Epithelial cell of umbilical artery (primary cell): ENCODE measurements at places on chromosomes 3 and 15. TPM values are rescaled to one million over a fixed set of nuclear protein-coding genes. Genes with fewer than 3 reads are reported as not detected.

Gene P2RY12
- total RNA-seq, result not detected in 2 replicates

Gene NR2E3
- total RNA-seq, result 0.15 and 0.32 TPM in 2 replicates

Gene CDV3
- total RNA-seq, result 195 and 288 TPM in 2 replicates

Gene SLC15A2
- total RNA-seq, result under 0.01 TPM in 1 of 2 replicates, not detected in the other

Gene SLC7A14
- 1.4 and 1.9 TPM in 2 replicates for total RNA-seq

Gene ANKRD63
- not detected in 2 replicates for total RNA-seq

Gene C3orf33
- total RNA-seq, result 2.3 and 4.1 TPM in 2 replicates

Gene PLSCR2
- not detected in 2 replicates for total RNA-seq

Gene SEMA3F
- total RNA-seq, result 42.6 and 106 TPM in 2 replicates

Gene GADL1
- 0.32 TPM in 1 of 2 replicates, not detected in the other for total RNA-seq

Gene HES1
- 38.9 and 42.6 TPM in 2 replicates for total RNA-seq

Gene ESYT3
- total RNA-seq, result under 0.01 TPM in 1 of 2 replicates, not detected in the other

Gene SELENOS
- 80.9 and 84.5 TPM in 2 replicates for total RNA-seq

Gene PLSCR5
- total RNA-seq, result not detected in 2 replicates

Gene SERF2
- 352 and 745 TPM in 2 replicates for total RNA-seq

Gene CYP8B1
- total RNA-seq, result not detected in 2 replicates

Gene CLDN1
- total RNA-seq, result not detected in 2 replicates

Gene CSPG5
- 0.32 and 1.1 TPM in 2 replicates for total RNA-seq

Gene CNTN6
- total RNA-seq, result not detected in 2 replicates

Gene ZIC1
- 0.61 and 0.97 TPM in 2 replicates for total RNA-seq

Gene CFAP161
- 0.32 and 1.5 TPM in 2 replicates for total RNA-seq

Gene PCOLCE2
- 1.3 and 2.6 TPM in 2 replicates for total RNA-seq

Gene HAUS2
- total RNA-seq, result 38.1 and 45.1 TPM in 2 replicates

Gene INSYN1
- total RNA-seq, result not detected in 2 replicates

Gene TRH
- total RNA-seq, result not detected in 2 replicates

Gene RPL22L1
- 309 and 487 TPM in 2 replicates for total RNA-seq

Gene COL6A6
- not detected in 2 replicates for total RNA-seq

Gene PLA2G4B
- total RNA-seq, result 0.32 and 0.61 TPM in 2 replicates

Gene IL1RAP
- total RNA-seq, result 7.8 and 9.7 TPM in 2 replicates

Gene LRRC34
- total RNA-seq, result 0.97 and 5.0 TPM in 2 replicates

Gene OR5H6
- not detected in 2 replicates for total RNA-seq

Gene PARP14
- 71.8 and 326 TPM in 2 replicates for total RNA-seq

Gene ROPN1
- not detected in 2 replicates for total RNA-seq

Gene ZNF385D
- under 0.01 TPM in 1 of 2 replicates, not detected in the other for total RNA-seq

Gene CCK
- not detected in 2 replicates for total RNA-seq

Gene ZBED2
- not detected in 2 replicates for total RNA-seq

Gene TIMP4
- not detected in 2 replicates for total RNA-seq

Gene TIGIT
- not detected in 2 replicates for total RNA-seq

Gene THRB
- under 0.01 TPM in 1 of 2 replicates, not detected in the other for total RNA-seq

Gene ROBO2
- under 0.01 TPM in 1 of 2 replicates, not detected in the other for total RNA-seq

Gene CCRL2
- 2.1 and 2.3 TPM in 2 replicates for total RNA-seq

Gene RASGRP1
- under 0.01 and 0.15 TPM in 2 replicates for total RNA-seq
